AG10803 (cell line): ENCODE measurements at places on chromosomes 6 and 20.

DNA sequence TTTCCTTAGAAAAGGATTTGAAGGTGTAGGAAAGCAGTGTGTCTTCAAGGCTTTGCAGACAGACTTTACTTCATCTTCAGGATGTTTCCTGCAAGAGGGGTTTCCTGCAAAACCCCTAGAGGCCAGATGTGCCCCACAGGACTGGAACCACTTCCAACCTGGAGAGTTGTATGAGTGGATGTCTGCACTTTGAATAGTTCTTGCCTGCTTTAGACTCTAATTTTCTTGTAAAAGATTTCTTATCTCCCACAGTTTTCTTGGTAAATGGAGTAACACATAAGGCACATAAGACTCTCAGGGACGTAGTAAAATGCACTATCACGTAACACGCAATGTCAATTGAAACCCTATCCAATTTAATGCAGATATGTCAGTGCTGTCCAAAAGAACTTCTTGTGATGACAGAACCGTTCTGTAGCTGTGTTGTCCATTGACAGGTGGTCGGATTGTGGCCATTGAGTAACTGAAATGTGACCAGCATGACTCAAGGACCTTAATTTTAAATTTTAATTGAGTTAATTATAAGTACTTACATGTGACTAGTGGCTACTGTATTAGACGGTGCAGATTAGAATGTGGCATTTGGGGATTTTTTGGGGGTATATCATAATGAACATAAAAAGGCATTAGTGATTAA, 118.7 kb downstream of the JARID2 start:
- no peak for DNase-seq

GRCh38 chr20:10807013-10807412, 133.2 kb upstream of the JAG1 start:
- DNase-seq = no peak

DNA sequence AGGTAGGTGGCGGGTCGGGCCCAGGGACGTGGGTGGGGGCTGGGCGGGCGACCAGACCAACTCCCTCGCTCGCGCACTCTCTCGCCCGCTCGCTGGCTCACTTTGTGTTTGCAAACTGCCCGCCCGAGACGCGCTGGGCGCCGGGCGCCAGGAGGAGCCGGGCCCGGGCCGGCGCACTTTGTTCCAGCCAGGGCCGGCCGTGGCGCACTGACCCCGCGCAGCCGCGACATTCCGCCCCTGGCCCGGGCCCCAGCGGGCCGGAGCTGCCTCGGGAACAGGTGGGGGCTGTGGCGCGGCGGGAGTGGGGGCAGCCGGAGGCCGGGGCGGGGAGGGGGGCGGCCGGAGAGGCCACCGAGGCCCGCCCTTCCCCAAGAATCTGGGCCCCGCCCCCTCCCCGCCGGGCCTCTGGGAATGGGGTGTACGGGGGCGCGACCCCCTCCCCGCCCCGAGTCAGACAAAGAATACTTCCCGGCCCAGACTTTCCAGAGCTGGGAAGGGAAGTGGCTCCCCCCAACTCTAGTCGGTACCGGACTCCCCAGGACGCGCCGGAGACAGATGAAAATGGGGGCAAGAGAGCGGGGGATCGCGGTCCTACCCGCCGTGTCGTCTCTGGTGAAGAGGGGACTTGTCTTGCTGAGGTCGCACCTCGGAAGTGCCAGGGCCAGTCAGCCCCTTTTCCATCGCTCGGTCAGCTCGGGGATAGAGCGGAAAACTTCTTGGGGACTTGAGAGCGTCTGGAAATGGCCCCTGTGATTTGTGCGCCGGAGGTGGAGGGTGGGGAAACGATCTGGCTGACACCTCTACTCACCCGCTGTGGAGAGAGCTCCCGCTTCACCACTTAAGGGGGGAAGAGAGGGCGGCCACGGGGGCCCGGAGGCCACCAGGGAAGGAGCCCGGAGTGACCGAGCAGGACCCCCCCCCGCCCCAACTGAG, 951 bp downstream of the FOXP4 start:
- peak; percentile 33 for DNase-seq

GRCh38 chr6:84033523-84034451, at the start of gene MRAP2:
MRAP2 (plus strand) TSS chr6:84033772; CDS start chr6:84055319, 21,547 bp downstream.
- DNase-seq = peak; percentile 4

GRCh38 chr6:37779111-37779800, 40.3 kb upstream of the ZFAND3 start:
- DNase-seq = no peak

GRCh38 chr6:298233-299103, 6.2 kb downstream of the DUSP22 start:
- no peak for DNase-seq

- no peak for DNase-seq
These were observed 420.1 kb downstream of the PREX1 start for GRCh38 chr20:48407710-48408109.

GRCh38 chr6:34362909-34363680, 29.4 kb downstream of the NUDT3 start:
- DNase-seq = no peak

DNA sequence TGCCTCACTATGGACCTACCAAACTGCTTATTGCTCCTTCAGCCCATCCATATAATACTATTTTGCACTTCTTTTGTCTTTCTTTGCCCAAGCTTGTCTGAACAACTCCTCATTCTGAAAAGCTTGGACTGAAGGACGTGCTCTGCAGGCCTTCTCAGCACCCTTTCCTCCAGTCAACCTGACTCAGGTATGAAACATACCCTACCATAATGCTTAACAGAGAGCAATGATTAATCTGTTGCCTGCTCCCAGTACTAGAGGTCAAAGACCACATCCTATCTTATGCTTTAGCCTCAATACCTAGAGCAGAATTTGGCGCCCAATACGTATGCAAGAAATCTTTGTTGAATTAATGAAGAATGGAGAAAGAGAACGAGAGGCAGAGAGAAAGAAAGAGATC, 55.2 kb downstream of the ATXN1 start:
- DNase-seq = no peak

- no peak for DNase-seq
These were observed 143.8 kb downstream of the DOK5 start for GRCh38 chr20:54619181-54619580.

GRCh38 chr6:37980222-37980595, 160.7 kb downstream of the ZFAND3 start:
- DNase-seq = no peak

DNA sequence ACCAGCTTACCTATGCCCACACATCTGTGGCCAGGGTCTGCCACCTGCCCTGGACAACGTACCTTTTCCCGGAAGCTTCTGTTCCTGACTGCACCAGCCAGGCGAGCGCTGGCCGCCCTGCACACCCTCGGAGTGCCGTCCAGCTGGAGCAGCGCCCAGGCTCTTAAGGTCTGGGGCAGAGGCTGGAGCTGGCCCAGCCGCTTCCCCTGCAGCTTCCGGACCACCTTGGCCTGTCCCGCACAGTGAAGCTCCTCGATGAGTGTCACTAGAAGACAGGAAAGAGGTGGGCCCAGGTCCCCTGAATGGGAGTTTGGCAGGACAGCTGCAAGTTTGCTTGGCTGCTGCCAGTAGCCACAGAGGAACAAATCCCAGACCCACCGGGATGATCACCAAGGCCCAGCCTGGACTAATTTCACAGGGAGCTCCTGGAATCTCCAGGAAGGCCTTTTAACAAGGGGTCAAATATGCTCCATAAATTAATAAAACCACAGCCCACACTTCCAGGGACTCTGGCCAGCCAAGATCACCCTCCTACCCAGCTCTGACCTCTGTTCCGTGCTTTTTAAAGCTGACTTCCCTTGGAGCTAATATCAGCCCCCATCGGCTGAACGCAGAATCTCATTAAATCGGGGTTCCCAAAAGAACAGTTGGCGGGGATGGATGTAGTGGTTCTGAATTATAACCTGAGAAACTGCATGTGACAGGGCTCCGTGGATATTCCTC, 82.3 kb downstream of the PTPN1 start:
- DNase-seq = no peak

GRCh38 chr20:23290761-23291574, 59.6 kb upstream of the NXT1 start:
- DNase-seq = no peak

- peak; percentile 40 for DNase-seq
These were observed 22.4 kb upstream of the E2F3 start for GRCh38 chr6:20379231-20379630.

DNA sequence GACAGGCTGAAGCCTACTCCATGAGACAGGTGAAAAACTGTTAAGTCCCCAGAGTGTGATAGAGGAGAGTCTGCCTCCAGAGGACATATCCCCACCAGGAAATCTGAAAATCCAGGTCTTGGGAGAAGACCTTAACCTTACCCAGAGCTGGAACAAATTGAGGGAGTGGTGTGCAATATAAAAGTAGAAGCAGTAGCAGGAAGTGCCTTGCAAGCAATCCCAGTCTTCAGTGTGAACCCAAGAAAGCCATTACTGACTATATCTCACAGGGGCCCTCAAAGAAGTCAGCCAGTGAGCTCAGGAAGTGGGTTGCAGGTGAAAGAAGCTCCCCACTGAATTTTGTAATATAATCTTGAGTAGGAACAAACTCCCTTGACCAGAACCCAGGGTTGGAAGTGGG, 41.9 kb upstream of the PKIB start:
- DNase-seq = no peak

DNA sequence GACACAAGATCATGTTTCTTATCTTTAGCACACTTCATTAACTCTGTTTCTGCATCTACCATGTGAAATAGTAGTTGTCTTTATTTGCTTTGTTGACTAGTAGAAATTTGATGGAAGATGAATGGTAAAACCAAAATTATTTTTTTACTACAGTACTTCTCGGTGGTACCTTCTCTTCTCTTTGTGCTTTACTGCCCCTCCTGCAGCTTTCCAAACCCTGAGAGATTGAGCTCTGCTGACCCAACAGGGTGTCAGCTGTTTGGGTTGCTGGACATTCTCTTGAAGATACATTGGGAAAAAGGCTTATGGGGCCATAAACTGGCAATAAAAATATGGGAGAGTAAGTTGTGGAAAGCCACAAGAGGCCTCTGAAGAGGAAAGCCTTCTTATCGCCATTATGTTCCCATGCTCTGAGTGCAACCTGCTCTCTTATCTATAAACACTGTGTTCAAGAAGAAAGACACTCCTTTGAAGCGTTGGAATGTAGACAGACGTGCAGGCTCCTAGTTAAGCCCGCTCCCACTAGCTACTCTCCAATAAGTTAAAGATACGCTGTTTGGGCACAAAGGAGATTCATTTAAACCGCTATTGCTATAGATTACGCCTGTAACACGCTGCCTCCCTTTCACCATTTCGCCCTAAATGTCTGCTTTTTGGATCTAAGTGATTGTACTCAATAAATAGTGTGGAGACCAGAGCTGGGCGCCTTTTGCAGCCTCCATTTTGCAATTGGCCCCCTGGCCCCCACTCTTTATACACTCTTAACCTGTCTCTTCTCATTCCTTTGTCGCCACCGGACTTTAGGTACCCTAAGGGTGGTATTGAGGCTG, 60.1 kb upstream of the PRSS16 start:
- no peak for DNase-seq

GRCh38 chr6:168374051-168374502, 54.5 kb upstream of the DACT2 start:
- no peak for DNase-seq

GRCh38 chr6:17178754-17179529, 77.1 kb downstream of the STMND1 start:
- peak; percentile 38 for DNase-seq

- DNase-seq = no peak
These were observed 138.0 kb upstream of the MCHR2 start for GRCh38 chr6:100132005-100132404.

GRCh38 chr6:47457370-47457769, 20.2 kb upstream of the CD2AP start:
- no peak for DNase-seq

DNA sequence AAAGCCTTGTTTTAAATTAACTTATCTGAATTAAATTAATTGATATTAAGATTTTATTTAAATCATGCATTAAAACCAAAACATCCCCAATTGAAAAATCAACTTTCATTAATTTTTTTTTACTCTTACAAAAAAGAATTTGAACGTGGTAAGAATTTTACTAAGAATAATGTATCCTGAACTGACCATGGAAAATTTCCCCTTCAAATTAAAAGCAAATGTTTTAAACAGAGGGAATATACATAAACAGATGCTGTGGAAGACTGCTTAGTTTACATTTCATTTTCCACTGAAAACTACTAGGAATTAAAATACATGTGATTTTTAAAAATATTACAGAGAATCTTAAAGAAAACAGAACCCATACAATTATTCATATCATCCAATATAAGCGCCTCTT, 2.3 kb downstream of the RNF24 start:
- no peak for DNase-seq

DNA sequence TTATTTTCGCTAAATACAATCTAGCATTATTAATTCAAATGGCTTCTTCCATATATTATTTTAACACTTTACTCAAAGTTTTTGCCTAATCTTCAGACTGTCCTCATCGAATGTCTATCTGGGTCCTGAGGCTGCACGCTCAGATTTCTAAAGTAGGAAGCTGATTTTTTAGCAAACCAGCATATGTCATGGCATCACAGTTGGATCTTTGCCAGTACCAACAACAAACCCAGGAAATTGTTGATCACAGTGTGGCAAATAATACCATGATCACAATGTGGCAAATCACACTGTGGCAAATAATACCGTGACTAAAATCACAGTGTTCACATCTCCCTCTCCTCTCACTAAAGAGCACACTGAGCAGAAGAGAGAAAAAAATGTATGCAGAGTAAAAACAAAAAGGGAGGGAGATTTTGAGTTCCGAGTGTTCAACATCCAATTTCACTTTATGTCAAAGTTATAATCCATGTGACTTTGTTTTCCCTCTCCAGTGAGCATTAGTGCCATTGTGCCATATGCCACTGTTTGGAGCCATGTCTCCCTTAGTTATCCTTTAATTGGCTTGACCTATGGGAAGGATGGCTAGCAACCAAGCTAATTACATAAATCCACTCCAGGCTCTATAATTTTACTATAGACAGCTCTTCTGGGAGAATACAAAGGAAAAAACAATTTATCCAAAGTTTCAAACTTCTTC, 1059.6 kb downstream of the HACE1 start:
- no peak for DNase-seq

- DNase-seq = no peak
These were observed 532.7 kb downstream of the BCKDHB start for GRCh38 chr6:80639181-80639629.

DNA sequence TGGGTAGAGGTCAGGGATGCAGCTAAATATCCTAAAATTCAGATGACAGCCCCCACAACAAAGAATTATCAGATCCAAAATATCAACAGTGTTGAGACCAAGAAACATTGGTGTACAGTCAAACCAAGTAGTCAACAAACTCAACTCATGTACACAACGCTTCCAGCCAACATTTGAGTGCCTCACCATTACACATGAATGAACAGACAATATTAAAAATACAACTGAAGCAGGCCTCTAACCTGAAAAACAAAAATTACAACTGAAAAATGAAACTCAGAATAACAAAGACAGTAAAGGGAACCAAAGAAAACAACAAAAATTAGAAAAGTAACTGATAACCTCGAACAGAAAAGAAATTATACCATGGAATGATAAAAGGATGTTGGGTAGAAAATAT, 46.2 kb downstream of the HACE1 start:
- DNase-seq = no peak
